GM12878 (cell line): ENCODE measurements at places on chromosomes 2 and 18. TPM values are rescaled to one million over a fixed set of nuclear protein-coding genes. Genes with fewer than 3 reads are reported as not detected.

DNA sequence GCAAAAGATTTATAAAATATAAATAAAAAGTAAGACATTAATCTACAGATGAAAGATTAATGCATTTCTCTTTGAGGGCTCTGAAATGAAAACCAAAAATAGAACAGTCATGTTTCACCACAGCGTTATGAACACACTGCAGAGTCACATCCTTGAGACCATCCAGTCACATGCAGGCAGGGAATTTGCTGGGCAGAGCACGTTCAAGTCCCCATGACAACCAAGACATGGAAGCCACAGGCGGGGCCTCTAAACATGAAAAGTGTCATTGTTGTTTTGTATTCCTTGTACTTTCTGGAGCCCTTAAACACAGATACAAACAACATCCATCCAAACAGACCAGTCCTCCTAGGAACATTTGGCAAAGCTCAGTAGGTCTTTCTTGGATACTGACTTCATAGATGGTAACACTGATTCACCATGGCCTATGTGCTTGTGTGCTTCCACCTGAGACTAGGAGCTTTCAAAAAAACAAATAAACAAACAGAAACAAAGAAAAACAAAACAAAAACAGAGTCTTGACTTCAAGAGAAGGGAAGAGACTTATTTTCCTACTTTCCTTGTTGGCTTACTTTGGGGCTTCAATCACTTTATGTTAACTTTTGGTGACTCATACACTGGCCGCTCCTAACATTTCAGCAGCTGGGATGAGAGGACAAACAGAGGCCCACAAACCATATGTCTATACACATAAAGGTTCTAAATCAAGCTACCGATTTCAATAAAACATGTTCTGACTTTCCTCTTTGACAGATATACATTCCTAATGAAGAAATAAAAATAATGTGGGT, 99.5 kb upstream of the CCDC85A start:
- H3K27ac ChIP-seq: no peak overlapping the region
- no peaks in the 10 kb centered on the region for H3K27me3 ChIP-seq
- H3K36me3 ChIP-seq: no peaks in the 10 kb centered on the region
- DNase-seq: no peak
- no peaks in the 10 kb centered on the region for H3K4me1 ChIP-seq
- H3K4me3 ChIP-seq: no peak overlapping the region

- H3K27me3 ChIP-seq: no peaks in the 10 kb centered on the region
- no peak for DNase-seq
- no peaks in the 10 kb centered on the region for H3K4me1 ChIP-seq
- no peaks in the 10 kb centered on the region for H3K36me3 ChIP-seq
- H3K4me3 ChIP-seq: no peak overlapping the region
- H3K27ac ChIP-seq: no peak overlapping the region
Observed at GRCh38 chr2:177604271-177605065, 211.9 kb downstream of the AGPS start.

- H3K27ac ChIP-seq: no peak overlapping the region
- no peak for DNase-seq
- no peaks in the 10 kb centered on the region; the same call in 1 of the 2 replicates for H3K4me1 ChIP-seq
- H3K4me3 ChIP-seq: no peak overlapping the region
Observed at GRCh38 chr2:71223767-71224333, 3.1 kb downstream of the PAIP2B start.

Gene WDR54
- 64.8 and 66.0 TPM in 2 replicates for total RNA-seq

DNA sequence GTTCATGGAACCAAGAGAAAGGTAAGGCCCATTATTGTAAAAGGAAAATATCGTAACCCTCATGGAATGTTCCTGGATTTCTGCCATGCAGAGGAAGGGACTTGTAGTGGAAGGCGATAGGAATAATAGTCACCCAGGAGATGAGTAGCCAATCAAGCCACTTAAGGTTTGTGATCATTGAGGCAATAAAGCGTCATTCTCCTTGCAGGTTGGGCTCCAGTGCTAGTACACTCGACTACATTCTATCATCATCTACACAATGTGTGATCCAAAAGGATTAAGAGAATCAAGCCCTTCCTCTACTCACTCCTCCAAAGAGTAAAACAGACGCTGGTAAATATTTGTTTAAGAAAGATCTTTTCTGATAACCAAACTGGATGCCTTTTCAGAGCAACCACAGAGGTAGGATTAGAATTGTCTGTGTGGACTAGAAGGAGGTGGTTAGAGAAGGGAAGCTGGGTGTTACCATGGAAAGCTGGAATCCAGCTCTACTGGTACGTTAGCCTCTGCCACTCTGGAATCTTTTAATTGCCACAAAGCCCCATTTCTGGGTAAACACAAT, 245.7 kb downstream of the IKZF2 start:
- H3K27ac ChIP-seq: no peak overlapping the region
- no peaks in the 10 kb centered on the region for H3K27me3 ChIP-seq
- H3K36me3 ChIP-seq: no peaks in the 10 kb centered on the region
- H3K4me1 ChIP-seq: peaks cover under 1% of the 10 kb centered on the region

Gene BMP10
- not detected in 2 replicates for total RNA-seq

- DNase-seq: no peak
- H3K27ac ChIP-seq: no peak overlapping the region
- no peaks in the 10 kb centered on the region for H3K36me3 ChIP-seq
- H3K4me1 ChIP-seq: no peaks in the 10 kb centered on the region
Observed at GRCh38 chr18:59374128-59374527, 15.1 kb upstream of the LMAN1 start.

DNA sequence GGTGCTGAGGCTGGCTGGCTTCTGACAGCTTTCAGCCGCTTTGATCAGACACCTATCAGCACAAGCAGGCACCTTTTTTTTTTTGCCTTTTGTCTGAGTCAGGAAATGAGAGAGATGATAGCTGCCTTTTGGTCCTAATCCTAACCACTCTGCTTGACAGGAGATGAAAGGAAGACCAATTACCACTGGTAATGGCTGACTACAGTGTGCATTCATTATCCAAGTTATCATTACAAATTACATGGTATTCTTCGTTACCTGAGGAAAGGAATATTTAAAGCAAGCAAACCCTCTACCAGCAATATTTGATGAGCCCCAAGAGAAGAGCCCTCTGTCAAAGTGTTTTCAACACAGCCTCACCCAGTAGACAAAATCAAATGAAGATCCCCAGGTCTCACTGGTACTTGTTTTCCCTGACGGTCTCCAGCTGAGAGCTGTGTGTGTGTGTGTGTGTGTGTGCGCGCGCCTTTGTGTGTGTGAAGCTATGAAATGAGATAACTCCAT, 925.7 kb downstream of the DCDC2C start:
- no peak for DNase-seq
- H3K4me1 ChIP-seq: no peaks in the 10 kb centered on the region
- H3K4me3 ChIP-seq: no peak overlapping the region
- H3K27ac ChIP-seq: no peak overlapping the region
- no peaks in the 10 kb centered on the region for H3K36me3 ChIP-seq
- H3K27me3 ChIP-seq: no peaks in the 10 kb centered on the region

DNA sequence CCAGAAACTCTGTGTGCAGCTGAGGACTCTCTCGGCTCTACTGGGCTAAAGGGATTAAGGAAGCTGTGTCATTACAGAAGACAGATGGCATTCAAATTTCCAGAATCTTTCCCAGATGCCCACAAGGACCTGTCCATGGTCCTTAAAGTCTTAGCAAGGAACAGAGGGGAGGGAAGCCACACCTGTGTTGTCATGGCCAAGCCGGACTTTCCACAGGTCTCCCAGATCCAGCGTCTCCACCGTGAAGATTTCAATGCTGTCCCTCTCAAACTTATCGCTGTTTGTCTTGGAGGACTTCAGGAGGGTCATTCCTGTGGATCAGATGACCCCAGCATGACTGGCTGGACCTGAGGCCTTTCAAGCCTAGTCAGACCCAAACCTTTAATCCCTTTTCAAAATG, 114.5 kb downstream of the LOXHD1 start:
- H3K27me3 ChIP-seq: no peaks in the 10 kb centered on the region
- no peak overlapping the region for H3K4me3 ChIP-seq
- H3K4me1 ChIP-seq: no peaks in the 10 kb centered on the region
- H3K36me3 ChIP-seq: no peaks in the 10 kb centered on the region

- no peaks in the 10 kb centered on the region for H3K27me3 ChIP-seq
- H3K27ac ChIP-seq: no peak overlapping the region
- H3K36me3 ChIP-seq: no peaks in the 10 kb centered on the region
- no peaks in the 10 kb centered on the region for H3K4me1 ChIP-seq
- no peak overlapping the region for H3K4me3 ChIP-seq
- DNase-seq: no peak
Observed at GRCh38 chr2:134911400-134911785, 7.2 kb upstream of the CCNT2 start.

Gene GALR1
- total RNA-seq: not detected in 2 replicates

DNA sequence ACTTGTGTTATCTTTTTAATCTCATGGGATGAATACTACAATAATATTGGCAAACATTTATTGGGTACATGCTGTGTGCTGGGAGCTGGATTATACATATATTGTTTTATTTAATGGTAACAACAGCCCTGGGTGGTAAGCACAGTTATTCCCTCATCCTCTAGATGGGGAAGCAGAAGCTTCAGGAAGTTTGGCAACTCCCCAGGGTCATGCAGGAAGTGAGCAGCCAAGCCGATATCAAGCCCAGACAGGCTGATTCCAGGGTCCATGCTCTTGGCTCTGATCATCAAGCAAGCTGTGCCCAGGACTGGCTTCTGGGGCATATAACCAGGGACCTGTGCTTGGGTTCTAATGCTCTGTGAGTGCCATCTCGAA, 155.8 kb downstream of the ZNF516 start:
- H3K36me3 ChIP-seq: no peaks in the 10 kb centered on the region
- H3K27me3 ChIP-seq: no peaks in the 10 kb centered on the region
- DNase-seq: no peak
- no peaks in the 10 kb centered on the region for H3K4me1 ChIP-seq
- H3K4me3 ChIP-seq: no peak overlapping the region

GRCh38 chr18:58579561-58580047, 49.3 kb downstream of the ALPK2 start:
- DNase-seq: no peak
- no peaks in the 10 kb centered on the region for H3K36me3 ChIP-seq
- H3K27ac ChIP-seq: no peak overlapping the region
- no peaks in the 10 kb centered on the region for H3K4me1 ChIP-seq
- H3K4me3 ChIP-seq: no peak overlapping the region

GRCh38 chr2:178383718-178384117, 67.3 kb downstream of the PRKRA start:
- H3K4me3 ChIP-seq: no peak overlapping the region
- no peaks in the 10 kb centered on the region for H3K27me3 ChIP-seq
- H3K4me1 ChIP-seq: no peaks in the 10 kb centered on the region

Gene SPATA3
- 0.19 TPM in 1 of 2 replicates, not detected in the other for total RNA-seq

Gene DCDC2C
- not detected in 2 replicates for total RNA-seq

Gene DGUOK
- total RNA-seq: 69.2 and 74.2 TPM in 2 replicates

GRCh38 chr2:232623768-232624765, 9.3 kb upstream of the EFHD1 start:
- H3K36me3 ChIP-seq: no peaks in the 10 kb centered on the region
- no peaks in the 10 kb centered on the region for H3K27me3 ChIP-seq
- no peaks in the 10 kb centered on the region for H3K4me1 ChIP-seq
- DNase-seq: no peak
- H3K4me3 ChIP-seq: no peak overlapping the region

DNA sequence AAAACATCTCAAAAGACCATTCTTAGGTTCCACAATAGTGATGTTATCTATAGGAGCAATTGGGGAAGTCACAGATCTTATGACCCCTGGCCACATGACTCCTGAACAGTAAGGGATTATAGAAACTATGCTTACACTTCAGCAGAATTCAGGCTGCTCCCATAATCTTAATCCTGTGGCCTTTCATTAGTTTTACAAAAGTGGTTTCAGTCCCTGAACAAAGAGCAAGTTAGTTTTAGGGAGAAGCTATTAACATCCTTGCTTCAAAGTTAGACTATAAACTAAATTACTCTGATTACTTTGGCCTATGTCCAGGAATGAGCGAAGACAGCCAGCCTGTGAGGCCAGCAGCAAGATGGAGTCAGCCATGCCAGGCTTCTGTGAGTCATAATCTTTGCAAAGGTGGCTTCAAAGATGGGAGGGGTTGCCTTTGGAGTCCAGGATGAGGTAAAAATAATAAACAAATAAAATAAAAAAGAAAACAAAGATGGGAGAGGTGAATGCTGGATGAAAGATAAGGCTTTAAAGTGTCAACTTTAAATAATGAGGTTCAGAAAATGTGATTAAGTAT, 168.7 kb upstream of the NDUFV2 start:
- H3K4me1 ChIP-seq: no peaks in the 10 kb centered on the region
- H3K36me3 ChIP-seq: no peaks in the 10 kb centered on the region
- DNase-seq: no peak
- H3K27ac ChIP-seq: no peak overlapping the region

Gene CNDP1
- total RNA-seq: not detected in 2 replicates

DNA sequence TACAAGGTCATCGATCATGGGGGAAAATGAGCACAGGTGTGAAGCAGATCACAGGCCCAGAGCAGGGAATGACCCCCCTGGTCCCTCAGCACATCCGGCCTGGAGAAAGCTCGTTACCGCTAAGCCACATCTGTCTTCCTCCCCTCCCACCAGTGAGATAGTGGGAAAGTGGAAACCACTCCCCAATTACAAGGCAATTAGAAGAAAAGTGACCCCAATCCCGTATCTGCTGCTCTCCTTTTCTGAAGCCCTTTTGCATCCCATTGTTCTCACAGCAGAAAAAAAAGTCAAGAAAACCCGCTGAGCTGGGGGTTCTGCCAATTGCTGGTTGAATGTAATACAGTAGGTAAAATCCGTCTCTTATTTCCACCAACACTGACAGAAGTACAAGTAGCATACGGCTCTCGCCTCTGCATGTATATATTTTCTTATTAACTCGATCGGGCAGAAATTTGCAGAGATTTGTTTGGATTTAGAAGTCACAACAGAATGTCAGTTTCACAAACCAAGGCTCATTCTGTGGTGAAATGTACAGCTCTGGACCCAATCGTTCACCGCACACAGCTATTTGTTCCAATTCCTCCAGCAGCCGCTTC, 287.0 kb downstream of the TCF4 start:
- H3K4me3 ChIP-seq: peak overlapping the region; percentile 18; the same call in 1 of the 2 replicates
- no peak overlapping the region for H3K27ac ChIP-seq
- peaks cover 7% of the 10 kb centered on the region for H3K36me3 ChIP-seq

DNA sequence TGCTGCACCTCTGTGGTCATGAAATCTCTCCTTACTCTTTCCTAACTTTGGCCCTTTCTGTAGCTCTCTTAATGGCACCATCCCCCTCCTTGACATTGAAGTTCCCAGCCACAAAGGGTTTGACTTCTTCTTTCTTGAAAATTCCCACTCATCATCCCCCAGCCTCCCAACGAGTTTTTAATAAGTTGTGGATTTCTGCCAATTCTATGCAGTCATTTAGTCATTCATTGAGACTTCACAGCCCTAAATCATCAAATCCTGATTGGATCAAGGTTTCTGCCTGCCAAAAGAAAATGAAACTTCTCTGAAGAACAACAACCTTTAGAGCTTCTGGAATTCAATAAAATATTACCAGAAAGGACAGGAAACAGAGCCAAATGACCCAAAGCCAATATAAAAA, 354.3 kb downstream of the CLIP4 start:
- H3K36me3 ChIP-seq: no peaks in the 10 kb centered on the region
- H3K4me1 ChIP-seq: no peaks in the 10 kb centered on the region
- no peak overlapping the region for H3K4me3 ChIP-seq

DNA sequence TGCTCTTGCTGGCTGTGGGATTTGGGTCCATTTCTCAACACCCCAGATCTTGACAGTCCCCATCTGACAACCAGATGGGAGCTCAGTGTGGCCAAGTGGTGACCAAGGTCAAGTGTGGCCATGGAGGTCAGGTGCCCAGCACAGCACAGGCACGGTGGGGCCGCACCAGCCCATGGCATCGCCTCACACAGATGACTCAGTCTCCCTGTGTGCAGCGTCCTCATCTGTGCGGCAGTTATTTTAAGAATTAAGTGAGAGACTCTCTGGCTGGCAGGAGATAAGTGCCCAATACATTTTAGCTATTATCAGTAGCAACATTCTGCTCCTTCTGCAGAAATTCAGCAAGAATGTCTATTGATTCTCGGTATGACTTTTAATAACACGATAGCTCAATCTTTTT, 167.2 kb downstream of the DDX1 start:
- H3K27me3 ChIP-seq: peaks cover 3% of the 10 kb centered on the region; the same call in 1 of the 2 replicates
- no peaks in the 10 kb centered on the region for H3K4me1 ChIP-seq
- H3K4me3 ChIP-seq: no peak overlapping the region
- no peak for DNase-seq
- no peak overlapping the region for H3K27ac ChIP-seq
- no peaks in the 10 kb centered on the region for H3K36me3 ChIP-seq
